Heart right ventricle (tissue), 16 donors: ENCODE measurements at places on chromosomes 6 and 20. TPM values are rescaled to one million over a fixed set of nuclear protein-coding genes. Genes with fewer than 3 reads are reported as not detected.

DNA sequence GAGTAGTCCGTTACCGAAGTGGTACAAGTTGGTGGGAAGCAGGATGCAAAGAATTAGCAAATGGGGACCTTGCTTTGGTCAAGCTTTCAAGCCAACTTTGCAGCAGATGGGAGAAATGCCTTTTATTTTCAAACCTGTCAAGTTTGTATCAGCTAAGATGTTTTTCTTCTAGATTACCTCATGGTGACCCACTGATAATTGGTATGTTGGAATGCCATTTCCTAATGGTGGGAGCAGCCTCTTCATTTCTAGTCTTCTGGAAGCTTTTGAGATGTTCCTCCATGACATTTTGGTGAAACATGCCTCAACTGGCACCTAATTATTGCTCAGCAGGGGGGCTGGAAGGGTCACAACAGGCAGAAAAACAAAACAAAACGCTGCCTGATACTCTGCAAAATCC is 43.7 kb downstream of the ADNP start:
- DNase-seq: no peak
- H3K4me1 ChIP-seq: peaks cover 5% of the 10 kb centered on the region
- H3K4me3 ChIP-seq: no peak overlapping the region
- H3K27ac ChIP-seq: no peak overlapping the region

DNA sequence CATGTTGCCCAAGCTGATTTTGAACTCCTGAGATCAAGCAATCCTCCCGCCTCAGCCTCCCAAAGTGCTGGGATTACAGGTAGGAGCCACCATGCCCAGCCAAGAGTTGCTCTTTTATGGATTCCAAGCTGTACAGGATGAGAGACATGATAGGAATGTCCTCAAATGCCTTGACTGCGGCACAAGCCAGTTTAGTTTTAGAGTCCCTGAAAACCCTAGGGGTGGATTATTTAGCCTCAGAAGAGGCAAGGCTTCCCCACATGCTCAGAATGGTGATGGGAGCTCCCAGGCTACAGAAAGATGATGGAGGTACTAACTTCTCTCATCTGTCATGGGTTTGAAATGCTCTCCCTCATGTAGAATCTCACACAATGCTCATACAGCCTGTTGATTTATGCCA is 280.5 kb upstream of the PRND start:
- no peaks in the 10 kb centered on the region for H3K27me3 ChIP-seq
- no peaks in the 10 kb centered on the region for H3K4me1 ChIP-seq
- no peak overlapping the region for H3K4me3 ChIP-seq
- H3K27ac ChIP-seq: no peak overlapping the region
- no peaks in the 10 kb centered on the region for H3K36me3 ChIP-seq

DNA sequence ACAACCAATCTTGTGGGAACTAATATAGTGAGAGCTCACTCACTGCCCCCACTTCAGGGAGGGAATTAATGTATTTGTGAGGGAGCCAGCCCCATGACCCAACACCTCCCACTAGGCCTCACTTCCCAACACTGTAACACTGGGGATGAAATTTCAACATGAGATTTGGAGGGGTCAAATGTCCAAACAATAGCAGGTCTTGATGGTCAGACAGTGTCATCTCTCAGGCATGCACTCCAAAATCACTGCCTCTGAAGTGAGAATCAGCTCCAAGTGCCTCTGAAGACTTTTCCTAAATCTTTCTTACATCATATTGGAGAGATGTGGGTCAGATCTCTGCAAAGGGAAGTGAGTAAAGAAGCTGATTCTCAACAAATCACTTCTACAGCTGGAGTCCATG is 13.8 kb upstream of the SAYSD1 start:
- no peak overlapping the region for H3K27ac ChIP-seq
- DNase-seq: no peak
- no peaks in the 10 kb centered on the region for H3K27me3 ChIP-seq
- H3K4me3 ChIP-seq: no peak overlapping the region
- no peaks in the 10 kb centered on the region for H3K4me1 ChIP-seq

DNA sequence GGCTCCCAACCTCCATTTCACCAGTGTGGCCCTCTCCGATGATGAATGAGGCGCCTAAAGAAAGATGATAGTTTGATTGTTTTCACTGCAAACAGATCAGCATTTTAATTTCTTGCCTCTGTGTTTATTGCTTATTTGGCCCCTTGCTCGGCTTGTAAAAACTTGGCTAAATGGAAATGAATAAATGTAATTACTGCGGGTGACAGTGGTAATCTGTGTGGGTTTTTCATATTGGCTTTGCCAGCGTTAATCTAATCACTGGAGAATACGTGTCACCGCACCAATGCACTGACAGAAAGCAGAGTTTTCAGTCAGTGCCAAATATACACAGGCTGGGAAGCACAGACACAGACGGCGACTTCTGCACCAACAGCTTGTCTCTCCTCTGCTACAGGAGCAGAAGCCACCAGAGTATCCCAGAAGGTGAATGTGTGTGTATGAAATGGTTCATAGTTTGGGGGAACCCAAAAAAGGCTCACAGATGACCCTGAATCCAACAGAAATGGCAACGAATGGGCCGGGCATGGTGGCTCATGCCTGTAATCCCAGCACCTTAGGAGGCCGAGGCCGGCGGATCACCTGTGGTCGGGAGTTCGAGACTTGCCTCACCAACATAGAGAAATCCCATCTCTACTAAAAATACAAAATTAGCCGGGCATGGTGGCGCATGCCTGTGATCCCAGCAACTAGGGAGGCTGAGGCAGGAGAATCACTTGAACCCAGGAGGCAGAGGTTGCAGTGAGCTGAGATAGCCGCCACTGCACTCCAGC is 534.0 kb downstream of the PKHD1 start:
- no peak overlapping the region for H3K27ac ChIP-seq
- H3K4me1 ChIP-seq: no peaks in the 10 kb centered on the region
- H3K4me3 ChIP-seq: no peak overlapping the region
- peaks cover 11% of the 10 kb centered on the region for H3K27me3 ChIP-seq

DNA sequence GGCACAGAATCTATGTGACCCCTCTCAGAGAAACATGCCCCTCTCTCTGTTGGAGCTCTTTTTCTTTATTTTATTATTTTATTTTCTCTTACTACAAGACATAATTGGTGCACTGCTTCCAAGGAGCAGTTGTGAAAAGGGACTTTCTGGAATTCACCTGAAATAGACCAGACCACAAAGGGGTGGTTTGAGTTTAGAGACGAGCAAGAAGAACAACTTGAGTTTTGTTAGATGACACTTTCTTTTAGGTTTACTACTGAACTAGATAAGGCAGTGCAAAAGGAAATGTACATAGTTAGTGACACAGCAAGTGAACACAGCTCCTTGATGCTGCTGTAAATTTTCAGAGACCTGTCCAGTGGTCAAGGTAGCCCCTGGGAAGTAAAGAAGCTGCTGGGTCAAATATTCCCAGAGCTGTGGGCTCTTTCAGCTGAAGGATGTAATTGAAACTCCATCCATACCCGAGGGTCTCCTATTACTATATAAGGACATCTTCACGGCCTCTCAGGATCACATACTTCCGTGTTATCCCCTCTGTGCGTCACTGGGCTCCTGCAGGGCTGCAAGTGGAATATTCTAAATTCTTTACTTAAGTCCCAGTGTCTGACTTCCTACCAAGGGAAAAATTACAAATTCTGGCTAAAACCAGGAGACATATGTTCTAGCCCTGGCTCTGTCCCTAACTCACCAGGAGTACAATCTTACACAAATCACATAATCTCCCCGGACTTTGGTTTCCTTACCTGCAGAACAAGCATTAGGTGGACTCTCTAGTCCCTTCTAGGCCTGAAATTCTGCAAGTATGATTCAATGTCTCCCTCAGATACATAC is 69.1 kb upstream of the ADTRP start:
- H3K36me3 ChIP-seq: no peaks in the 10 kb centered on the region
- no peak for DNase-seq
- H3K27ac ChIP-seq: no peak overlapping the region

DNA sequence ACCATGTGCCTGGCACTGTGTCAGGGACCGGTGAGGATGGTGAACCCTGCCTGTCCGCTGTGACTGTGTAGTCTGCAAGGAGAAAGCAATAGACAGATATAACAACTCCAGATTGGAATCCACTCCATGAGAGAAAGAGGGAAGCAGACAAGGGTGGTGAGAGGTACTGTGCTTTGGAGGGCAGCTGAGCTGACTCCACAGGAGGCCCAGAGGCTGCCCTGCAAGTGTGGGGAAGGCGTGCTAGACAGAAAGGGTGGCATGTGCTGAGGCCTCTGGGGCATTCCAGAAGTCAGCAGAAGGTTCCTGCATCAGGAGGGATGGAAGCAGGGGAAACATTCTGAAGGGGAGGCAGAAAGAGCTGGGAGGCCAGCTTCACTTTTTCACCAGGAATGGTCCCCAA is 39.3 kb upstream of the APCDD1L start:
- no peaks in the 10 kb centered on the region for H3K4me1 ChIP-seq
- H3K27ac ChIP-seq: no peak overlapping the region
- DNase-seq: no peak
- H3K4me3 ChIP-seq: no peak overlapping the region
- H3K36me3 ChIP-seq: no peaks in the 10 kb centered on the region

DNA sequence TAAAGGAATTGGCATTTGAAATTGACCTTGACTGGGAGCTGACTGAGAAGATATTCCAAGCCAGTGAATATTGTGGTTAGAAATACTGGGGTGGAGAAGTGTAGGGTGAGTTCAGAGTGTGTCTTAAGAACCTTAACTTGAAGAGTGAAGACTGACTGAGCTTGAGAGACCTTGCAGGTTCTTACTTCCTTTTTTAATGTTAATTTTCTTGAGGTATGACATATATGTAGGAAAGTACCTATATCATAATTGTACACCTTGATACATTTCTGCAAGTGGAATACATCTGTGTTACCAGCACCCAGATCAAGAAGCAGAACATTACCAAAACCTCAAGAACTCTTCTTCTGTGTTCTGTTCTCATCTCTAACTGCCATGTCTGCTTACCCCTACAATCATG is 11.0 kb downstream of the DHX35 start:
- no peaks in the 10 kb centered on the region for H3K36me3 ChIP-seq
- DNase-seq: no peak
- peaks cover 12% of the 10 kb centered on the region for H3K4me1 ChIP-seq
- H3K4me3 ChIP-seq: no peak overlapping the region

- H3K27me3 ChIP-seq: no peaks in the 10 kb centered on the region
- DNase-seq: peak; percentile 90
- H3K4me1 ChIP-seq: peaks cover 95% of the 10 kb centered on the region
- peak overlapping the region; percentile 88 for H3K27ac ChIP-seq
- no peaks in the 10 kb centered on the region for H3K36me3 ChIP-seq
These were observed 9.1 kb downstream of the BCL2L1 start for GRCh38 chr20:31713312-31714273.

DNA sequence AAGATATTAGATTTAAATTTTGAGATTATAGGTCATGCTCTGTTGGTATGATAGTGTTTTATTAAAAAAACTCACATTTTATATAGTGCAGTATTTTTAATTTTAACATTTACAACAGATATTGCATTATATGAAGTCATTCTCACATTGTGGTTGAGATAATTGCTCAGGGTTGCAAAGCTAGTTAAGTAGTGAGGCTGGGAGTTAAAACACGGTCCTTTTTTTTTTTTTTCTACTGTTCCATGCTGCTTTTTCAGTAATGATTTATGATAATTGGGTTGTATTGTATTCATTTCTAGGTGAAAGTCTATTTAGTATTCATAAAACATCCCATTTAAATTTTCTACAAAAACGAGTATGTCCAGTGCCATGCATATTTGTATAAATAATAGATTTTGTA is 117.6 kb upstream of the EDN1 start:
- no peak overlapping the region for H3K4me3 ChIP-seq
- no peak overlapping the region for H3K27ac ChIP-seq
- no peaks in the 10 kb centered on the region for H3K36me3 ChIP-seq
- no peaks in the 10 kb centered on the region for H3K27me3 ChIP-seq
- no peaks in the 10 kb centered on the region for H3K4me1 ChIP-seq

- H3K27me3 ChIP-seq: no peaks in the 10 kb centered on the region
- H3K27ac ChIP-seq: no peak overlapping the region
- H3K4me1 ChIP-seq: no peaks in the 10 kb centered on the region
- H3K4me3 ChIP-seq: no peak overlapping the region
- H3K36me3 ChIP-seq: no peaks in the 10 kb centered on the region
These were observed 163.7 kb downstream of the CARMIL1 start for GRCh38 chr6:25442898-25443297.

DNA sequence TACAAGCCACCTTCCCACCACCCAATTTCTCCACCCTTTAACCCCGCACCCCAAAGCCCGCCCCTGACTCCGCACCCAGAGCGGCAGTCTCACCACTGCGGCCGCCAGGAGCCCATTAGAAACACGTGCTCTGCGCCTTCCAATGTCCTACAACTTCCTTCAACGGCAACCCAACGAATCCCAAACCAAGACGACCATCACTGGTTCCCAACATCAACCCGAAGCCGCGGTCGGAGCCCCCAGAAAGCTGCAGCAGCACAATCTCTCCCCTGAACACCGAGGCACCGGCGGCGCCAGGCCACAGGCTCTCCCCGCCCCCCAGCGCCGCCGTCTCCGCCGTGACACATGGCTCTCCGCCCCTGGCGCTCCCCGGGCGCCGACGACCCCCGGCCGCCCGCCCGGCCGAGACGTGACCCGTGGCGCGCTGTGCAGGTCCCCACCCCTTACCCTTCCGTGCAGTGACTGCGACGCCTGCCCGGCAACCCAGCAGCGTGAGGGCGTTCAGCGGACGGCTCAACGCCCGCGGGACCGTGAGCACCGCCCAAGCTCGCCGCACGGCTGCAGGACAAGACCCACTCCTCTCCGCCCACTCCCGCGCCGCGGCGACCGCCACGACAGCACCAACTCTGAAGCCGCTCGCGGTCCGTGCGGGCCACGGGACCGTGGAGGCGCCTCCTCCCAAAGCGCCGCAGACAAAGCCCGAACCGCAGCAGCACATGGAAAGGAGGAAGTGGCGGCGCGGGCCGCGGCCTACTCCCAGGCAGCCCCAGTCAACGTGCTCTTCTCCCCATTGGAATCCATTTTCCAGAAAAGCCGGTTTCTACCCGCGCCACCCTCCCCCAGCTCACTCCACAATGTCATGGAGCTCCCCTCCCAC is 551 bp downstream of the SYNCRIP start:
- peak; percentile 54 for DNase-seq
- H3K4me1 ChIP-seq: peaks cover 4% of the 10 kb centered on the region
- H3K27ac ChIP-seq: peak overlapping the region; percentile 100
- H3K27me3 ChIP-seq: no peaks in the 10 kb centered on the region

- no peaks in the 10 kb centered on the region for H3K27me3 ChIP-seq
- DNase-seq: no peak
- H3K4me3 ChIP-seq: no peak overlapping the region
These were observed 47.0 kb upstream of the PRND start for GRCh38 chr20:4674672-4675071.

GRCh38 chr6:46144270-46144669 is 14.5 kb downstream of the ENPP4 start:
- DNase-seq: no peak
- no peaks in the 10 kb centered on the region for H3K27me3 ChIP-seq
- no peak overlapping the region for H3K27ac ChIP-seq
- peaks cover 8% of the 10 kb centered on the region for H3K4me1 ChIP-seq
- no peak overlapping the region for H3K4me3 ChIP-seq
- peaks cover 12% of the 10 kb centered on the region for H3K36me3 ChIP-seq

- no peaks in the 10 kb centered on the region for H3K27me3 ChIP-seq
- DNase-seq: no peak
- no peaks in the 10 kb centered on the region for H3K36me3 ChIP-seq
- no peak overlapping the region for H3K4me3 ChIP-seq
- H3K4me1 ChIP-seq: peaks cover 21% of the 10 kb centered on the region
These were observed 8.9 kb upstream of the ERVFRD-1 start for GRCh38 chr6:11120271-11121005.

Gene NCOA5
- 8.4 TPM for polyA plus RNA-seq

Gene ZNF391
- 0.46 TPM for polyA plus RNA-seq

Gene COL19A1
- polyA plus RNA-seq: 0.59 TPM

Gene GJA1
- polyA plus RNA-seq: 101 TPM

Gene PDYN
- polyA plus RNA-seq: not detected

Gene EDN1
- 7.8 TPM for polyA plus RNA-seq

Gene DEF6
- polyA plus RNA-seq: 2.7 TPM

Gene FAM83B
- polyA plus RNA-seq: 0.22 TPM

Gene MYO6
- 9.7 TPM for polyA plus RNA-seq

Gene SPTLC3
- polyA plus RNA-seq: 1.6 TPM

Gene CTAGE9
- not detected for polyA plus RNA-seq

Gene DNAH8
- not detected for polyA plus RNA-seq
